Renal cortical epithelial cell (primary cell): ENCODE measurements at places on chromosomes 11 and 22.

DNA sequence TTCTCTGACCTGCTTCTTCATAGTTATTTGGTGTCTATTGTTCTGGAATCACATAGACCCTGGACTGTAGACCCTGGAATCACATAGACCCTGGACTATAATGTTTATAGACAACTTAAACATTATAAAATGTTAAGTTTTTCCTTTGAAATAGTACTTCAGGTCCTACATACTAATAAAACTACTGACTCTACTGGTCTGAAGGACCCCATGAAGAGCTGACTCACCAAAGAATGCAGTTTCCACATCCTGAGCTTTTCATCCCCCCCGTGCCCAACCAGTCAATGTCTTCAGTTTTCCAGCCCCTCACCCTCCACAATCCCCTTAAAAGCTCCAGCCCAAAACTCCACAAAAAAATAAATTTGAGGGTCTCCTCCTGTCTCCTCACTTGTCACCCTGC lies 6.6 kb upstream of the PLEKHA7 start:
- DNase-seq, result peak; percentile 44

DNA sequence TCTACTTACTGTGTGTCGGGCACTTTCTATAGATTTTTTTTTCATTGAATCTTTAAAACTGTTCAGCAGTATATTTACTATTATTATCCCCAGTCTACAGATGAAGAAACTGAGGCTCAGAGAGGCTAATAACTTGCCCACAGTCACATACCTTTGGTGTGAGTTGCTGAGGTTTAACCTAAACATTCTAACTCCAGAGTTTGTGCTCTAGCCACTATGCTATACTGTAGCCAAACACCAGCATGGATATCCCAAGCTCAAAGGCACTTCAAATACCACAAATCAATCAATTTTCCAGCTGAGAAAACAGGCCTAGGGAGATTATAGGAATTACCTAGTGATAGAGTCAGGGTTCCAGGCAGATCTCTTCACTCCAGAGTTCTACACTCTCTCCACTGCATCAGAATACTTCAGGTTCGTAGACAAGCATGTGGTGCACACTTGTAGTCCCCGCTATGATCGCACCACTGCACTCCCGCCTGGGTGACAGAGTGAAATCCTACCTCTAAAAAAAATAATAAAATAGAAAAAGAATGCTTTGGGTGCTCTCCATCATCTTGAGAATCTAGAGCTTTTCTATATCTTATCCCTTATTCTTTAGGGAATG lies 20.4 kb upstream of the UPB1 start:
- no peak for DNase-seq

GRCh38 chr22:29801796-29802195 lies 34.6 kb downstream of the UQCR10 start:
- no peak for DNase-seq

DNA sequence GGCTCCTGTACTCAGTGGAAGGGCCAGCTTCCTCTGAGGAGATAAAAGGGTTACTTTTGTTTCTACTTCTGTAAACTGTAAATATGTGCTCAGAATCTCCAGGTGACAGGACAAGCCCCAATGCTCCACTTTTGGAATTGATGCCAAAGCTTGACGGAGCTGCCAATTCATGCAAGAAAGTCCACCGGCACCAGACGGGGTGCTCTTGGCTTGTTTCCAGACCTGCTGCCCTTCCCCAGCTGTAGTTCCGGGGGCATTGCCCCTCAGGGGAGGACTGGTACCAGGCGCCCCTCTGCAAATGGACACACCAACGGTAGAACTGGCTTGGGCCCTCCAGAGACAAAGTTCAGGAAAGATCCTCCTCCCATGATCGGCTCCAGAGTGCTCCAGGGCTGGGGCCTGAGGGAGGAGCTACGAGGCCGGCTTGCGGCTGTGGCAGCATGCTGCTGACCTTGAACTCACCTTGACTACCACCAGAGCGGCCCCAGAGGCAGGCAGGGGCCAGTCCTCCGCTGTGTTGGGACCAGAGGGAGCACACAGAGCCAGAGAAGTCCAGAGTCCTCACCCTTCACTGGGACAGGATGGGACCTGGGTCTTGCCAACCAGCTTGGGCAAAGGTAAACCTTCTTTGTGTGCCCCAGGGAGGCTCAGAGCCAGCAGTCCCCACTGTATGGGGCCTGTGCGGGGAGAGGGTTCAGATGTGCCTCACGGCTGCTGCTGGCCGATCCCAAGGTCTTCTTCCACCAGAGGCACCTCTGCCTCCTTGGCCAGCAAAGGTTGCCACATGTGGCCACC lies 17.8 kb upstream of the OAF start:
- DNase-seq, result no peak

DNA sequence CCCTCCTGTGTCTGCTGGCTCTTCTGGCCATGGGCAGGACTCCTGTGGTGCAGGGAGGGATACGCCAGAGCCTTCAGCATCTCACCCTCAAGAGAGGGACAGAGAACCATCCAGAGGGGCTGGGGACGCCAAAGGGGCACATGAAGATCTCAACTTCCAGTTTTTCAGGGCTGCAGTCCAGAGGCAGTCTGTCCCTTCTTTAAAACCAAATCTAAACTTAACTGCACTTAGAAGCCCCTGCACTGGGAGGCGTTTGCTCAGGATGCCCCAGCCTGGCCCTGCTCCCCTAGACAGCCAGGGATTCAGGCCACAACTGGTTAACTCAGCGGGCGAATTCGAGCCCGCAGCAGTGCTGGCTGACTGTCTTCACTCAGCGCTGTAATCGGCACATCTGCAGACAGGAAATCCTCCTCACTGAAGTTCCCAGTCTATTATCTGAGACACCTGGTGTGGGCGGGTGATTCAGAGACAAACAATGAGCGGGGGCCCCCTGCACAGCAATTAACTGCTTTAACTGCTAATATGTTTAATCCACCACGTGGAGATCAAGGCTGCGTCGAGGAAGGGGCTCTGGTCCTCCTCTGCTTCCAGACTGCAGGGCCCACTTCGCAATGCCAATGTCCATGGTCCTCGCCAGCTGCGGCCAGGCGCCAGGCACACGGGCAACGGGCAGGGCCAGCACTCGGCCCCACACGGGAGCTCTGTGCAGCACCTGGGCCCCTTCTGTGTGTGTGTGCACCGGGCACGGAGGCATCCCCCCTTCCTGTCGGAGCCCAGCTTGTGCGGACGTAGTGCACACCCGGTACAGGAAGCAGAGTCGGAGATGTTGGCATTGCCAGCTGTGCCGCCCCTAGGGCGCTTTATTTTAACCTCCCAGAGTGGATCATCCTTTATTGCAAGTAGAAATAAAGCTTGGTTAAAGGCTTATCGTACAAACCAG lies 36.9 kb upstream of the GNB1L start:
- DNase-seq, result peak; percentile 67

- DNase-seq, result no peak
Observed at GRCh38 chr22:29082826-29083545, 10.2 kb downstream of the KREMEN1 start.

DNA sequence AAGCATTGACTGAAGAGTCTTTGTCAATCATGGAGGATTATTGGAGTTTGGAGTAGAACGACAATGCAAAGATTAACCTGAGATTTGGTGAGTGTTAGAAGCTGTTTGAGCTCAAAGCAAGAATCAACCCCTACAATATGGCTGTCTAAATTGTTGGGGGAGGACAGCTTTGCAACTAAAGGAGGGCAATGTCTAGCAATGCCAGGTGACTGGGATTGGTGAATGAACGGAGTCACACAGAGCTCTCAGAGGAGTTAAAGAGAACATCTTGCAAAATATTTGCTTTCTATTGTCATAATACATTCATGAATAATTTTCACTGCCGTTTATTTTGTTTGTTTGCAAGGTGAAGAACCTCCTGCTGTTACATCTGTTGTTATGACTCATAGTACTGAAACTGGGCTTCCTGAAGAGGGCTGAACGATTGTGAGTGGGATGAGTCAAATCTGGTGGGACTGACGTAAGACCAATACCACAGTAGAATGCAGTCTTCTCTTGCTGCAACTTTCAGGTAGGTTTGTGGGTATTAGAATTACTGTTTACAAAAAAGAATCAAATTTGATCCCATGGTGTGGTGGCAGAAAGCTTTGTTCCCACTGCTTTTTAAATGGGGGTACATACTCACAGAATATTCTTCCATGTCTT lies 281.9 kb downstream of the CADM1 start:
- peak; percentile 99 for DNase-seq

GRCh38 chr11:11073996-11074395 lies 216.1 kb upstream of the ZBED5 start:
- no peak for DNase-seq

DNA sequence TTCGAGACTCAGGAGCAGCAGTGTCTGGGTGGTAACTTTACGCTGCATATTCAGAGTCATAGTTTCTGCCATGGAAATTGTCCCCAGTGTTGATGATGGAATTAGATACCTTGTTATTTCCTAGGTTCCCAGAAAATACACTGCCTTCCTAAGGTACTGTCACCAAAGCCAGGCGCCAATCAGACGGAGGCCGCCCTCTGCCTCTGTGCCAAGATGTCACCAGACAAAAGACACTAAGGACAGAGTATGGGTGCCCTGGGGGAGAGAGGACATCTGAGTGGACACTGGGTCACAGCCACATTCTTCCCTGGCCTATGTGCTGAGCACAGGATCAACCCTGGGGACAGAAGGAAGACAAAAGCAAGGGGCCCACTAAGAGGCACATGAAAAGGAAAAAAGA lies 11.2 kb downstream of the PLA2G6 start:
- no peak for DNase-seq

- DNase-seq, result no peak
Observed at GRCh38 chr22:48432781-48433518, 1394.7 kb downstream of the BRD1 start.

DNA sequence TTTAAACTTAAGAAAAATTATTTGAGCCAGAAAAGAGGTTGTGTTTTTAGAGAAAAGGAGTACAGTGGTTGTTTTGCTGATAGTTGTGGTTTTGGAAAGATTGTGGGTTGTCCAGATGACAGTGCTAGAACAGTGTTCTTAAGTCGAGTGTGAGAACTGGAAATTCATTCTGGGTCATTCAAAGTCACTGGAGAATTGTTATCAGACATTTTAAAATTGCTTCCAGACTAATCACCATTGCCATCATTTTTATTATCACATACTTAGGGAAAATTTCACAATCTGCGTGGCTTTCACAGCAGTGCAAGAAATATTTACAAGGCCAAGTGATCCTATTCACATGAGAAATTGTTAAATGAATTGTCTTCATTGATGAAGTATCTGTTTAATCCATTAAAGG lies 242.2 kb upstream of the DDI1 start:
- DNase-seq, result no peak

DNA sequence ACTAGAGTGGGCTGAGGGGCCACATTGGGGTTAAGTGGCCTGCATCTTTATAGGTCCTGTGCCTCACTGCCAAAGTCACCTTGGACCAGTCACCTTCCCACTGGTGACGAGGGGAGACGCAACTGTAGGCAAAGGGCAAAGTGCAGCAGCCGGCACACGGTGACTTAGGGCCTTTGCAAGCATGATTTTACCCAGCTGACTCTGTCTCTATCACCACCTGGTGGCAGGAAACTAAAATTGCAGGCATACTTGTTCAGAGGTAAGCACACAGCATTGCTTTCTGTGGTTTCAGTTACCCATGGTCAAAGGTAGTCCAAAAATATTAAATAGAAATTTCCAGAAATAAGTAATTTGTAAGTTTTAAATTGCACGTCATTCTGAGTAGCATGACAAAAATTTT lies 1164.4 kb downstream of the BRD1 start:
- DNase-seq, result no peak

DNA sequence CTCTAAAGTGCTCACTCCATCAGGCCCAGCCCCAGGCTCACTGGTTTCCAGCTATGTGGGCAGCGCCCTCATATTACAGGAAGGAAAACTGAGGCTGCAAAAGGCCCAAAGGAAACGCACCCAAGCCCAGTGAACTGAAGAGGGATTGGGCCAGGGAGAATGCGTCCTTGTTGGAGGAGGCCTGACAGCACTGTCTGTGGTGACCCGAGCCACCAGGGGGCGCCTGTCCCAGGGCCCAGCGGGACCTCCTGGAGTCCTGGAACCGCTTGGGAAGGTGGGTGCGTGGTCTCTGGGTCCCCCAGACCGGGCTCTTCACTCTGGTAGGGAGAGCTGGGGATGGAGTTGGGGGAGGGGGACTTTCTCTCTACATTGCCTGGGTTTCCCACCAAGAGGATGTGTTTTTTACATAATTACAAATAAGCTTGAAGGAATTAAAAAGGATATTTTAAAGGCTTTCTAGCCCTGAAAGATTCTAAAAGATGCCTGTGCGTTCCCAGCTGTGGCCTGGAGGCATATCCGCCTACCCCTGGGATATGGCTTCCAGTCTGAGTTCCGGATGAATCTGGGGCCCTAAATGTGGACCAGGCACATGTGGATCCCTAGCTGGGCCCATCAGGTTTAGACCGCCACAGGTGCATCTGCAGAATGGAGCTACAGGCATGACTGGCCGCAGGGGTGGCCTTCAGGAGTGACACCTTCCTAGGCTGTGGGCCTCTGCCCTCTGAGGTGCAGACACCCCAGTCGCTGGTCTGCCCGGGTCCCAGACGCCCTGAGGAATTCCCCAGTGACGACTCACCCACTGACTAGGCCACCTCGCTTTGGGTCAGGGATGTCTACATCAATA lies 4.2 kb downstream of the SPI1 start:
- peak; percentile 34 for DNase-seq

DNA sequence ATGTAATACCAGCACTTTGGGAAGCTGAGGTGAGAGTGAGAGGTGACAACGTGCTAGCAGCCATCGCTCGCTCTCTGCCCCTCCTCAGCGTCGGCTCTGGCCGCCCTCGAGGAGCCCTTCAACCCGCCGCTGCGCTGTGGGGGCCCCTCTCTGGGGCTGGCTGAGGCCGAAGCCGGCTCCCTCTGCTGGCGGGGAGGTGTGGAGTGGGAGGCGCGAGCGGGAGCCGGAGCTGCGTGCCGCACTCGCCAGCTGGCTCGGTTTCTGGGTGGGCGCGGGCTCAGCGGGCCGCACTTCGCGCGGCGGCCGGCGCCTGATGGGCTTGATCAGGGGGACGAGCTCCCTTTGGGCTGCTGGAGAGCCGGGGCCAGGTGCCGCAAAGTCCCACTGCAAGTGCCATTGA lies 98.9 kb upstream of the UBASH3B start:
- DNase-seq, result no peak

- DNase-seq, result no peak
Observed at GRCh38 chr11:47186700-47187695, 764 bp upstream of the PACSIN3 start.

DNA sequence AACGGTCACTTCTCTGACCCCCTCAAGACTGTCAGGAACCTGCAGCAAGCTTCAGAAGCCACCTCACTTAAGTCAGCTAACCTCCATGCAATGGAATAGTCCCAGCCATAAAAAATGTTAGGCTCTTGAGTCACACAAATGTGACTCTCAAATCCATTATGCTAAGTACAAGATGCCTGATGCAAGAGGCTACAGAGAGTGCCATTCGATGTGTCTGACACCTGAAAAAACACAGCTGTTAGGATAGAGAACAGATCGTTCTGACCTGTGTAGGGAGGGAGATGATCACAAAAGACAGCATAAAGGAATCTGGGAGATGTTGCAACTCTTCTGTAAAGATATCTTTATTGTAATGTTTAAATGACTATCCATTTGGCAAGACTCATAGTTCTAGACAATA lies 712.4 kb downstream of the TBC1D22A start:
- DNase-seq, result no peak

DNA sequence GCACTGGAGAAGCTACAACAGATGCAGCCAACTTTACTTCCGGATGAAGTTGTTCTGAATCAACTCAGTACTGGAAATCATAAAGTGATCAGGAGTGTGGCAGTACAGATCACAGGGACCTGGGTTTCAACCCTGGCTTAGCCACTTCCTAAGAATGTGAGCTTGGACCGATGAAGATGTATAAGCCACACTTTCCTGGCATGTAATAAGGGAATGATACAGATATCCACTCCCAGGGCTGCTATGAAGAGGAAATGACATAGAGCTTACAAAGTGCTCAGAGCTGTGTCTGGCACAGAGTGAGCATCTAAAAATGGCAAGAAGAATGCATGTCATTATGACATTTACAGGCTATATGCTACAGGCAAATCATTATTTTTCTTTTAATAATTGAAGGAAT lies 378.7 kb downstream of the NTM start:
- DNase-seq, result no peak
